ENCODE measurements at places on chromosomes 7 and 10.

DNA sequence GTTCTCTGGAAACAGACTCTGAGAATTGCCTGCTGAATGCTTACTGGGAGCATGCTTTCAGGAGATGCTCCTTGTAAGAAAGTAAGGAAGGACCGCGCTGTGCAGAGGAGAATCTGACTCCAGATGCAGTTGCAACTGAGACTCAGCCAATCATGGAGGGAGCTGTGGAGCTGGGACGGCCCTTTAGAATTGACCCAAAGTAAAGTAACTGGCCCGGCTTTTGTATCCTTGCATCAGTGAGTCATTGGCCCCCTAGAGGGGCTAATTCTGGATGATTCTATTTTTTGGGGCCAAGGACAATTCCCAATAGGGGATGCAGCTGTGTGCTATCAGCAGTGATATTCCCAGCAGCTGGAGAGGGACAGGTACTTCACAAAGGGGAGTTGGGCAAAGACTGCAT lies 170.4 kb downstream of the PTEN start:
- DNase-seq = no peak

- no peak for DNase-seq
These were observed 167.8 kb upstream of the AUTS2 start for GRCh38 chr7:69430384-69431021.

DNA sequence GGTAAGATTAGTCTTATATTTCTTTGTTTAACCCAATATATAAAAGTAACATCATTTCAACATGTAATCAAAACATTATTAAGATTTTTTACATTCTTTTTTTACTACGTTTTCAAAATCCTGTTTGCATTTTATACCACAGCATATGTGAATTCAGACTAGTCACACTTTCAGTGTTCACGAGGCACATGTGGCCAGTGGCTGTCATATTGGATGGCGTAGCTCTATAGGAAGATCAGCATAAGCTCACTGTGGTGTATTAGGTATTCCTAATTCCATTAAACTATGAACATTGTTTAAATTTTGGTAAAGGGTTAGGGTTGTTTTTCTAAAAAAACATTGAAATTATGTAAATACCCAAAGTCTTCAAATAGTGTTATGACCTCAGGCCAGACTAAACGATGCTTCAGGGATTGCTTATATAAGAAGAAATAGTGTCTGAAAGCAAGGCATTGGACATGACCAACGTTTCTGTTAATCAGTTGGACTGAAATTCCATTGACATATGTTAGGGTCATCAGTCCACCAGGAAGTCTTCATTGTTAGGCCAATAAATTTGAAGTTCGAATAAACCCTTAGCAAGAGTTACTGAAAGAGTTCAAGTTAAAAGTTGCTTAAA lies 97.0 kb downstream of the BICC1 start:
- DNase-seq = no peak

- DNase-seq = no peak
These were observed 665.2 kb downstream of the INHBA start for GRCh38 chr7:41037691-41038090.

- no peak for DNase-seq
These were observed 151.5 kb downstream of the DNAJB6 start for GRCh38 chr7:157488281-157488680.

- DNase-seq = no peak
These were observed 1.3 kb downstream of the OR2A5 start for GRCh38 chr7:144050093-144050492.

GRCh38 chr10:126639084-126639483 lies 31.4 kb downstream of the C10orf90 start:
- DNase-seq = no peak

DNA sequence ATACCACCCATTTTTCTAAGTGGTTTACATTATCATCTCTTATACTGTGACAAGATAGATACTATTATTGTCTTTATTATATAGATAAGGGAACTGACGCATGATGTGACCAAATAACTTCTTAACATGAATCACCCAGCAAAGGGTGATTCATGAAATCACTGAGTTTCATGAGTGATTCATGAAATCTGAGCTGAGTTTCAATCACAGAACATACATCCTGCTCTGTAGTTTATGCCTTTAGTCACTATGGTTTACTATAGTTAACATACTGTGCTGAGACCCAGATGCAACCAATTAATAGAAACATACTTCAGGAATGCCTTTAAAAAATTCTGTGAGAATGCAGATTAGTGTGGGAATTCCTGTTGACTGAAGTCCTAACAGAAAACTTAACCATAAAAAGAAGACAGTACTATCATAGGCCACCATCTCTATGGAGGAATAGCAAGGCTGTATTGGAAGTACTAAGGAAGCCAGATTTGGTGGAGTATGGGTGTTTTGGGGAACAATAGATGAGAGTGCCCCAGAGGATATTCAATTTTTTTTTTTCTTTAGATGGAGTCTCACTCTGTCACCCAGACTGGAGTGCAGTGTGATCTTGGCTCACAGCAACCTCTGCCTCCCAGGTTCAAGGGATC lies 43.1 kb upstream of the SEMA3A start:
- no peak for DNase-seq

GRCh38 chr7:18153183-18153748 lies 125.6 kb upstream of the PRPS1L1 start:
- no peak for DNase-seq

DNA sequence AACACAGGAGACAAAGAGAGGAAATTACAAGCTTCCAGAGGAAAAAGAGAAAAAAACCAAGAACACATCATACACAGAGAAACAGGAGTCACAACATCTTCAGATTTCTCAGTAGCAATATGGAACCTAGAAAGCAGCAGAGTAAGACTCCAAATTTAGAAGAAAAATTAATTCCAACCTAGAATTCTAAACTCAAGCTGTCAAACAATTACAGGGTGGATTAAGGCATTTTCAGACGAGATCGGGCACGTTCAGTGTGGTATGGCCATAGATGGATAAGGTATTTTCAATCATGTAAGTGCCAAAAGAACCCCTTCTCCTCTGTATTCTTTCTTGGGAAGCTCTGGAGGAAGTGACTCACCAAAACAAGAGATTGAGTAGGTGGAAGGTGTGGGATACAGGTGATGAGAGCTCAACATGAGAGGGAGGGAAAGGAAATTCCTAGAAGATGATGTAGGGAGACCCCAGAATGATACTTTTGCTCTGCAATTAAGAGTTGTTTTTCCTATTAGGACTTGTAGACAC lies 51.6 kb downstream of the FAM204A start:
- DNase-seq = no peak

- DNase-seq = no peak
These were observed 122.6 kb downstream of the KCND2 start for GRCh38 chr7:120395526-120396019.

DNA sequence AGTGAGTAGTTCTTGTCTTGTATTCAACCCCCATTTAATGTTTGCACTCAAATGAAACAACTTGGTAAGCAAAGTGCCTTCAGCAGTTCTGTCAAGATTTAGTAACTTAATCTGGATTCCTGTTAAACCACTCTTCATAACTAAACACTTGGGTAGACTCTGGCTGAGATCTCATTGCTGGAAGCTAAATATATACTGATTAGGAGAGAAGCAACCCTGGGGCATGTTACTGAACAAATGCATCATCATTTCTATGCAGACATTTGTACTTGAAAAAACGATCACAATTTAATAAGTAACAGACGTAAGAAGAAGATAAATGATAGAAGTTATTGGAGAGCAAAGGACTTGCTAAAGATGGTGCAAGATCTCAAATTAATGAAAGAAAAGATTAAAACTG lies 308.4 kb upstream of the POM121L12 start:
- no peak for DNase-seq

DNA sequence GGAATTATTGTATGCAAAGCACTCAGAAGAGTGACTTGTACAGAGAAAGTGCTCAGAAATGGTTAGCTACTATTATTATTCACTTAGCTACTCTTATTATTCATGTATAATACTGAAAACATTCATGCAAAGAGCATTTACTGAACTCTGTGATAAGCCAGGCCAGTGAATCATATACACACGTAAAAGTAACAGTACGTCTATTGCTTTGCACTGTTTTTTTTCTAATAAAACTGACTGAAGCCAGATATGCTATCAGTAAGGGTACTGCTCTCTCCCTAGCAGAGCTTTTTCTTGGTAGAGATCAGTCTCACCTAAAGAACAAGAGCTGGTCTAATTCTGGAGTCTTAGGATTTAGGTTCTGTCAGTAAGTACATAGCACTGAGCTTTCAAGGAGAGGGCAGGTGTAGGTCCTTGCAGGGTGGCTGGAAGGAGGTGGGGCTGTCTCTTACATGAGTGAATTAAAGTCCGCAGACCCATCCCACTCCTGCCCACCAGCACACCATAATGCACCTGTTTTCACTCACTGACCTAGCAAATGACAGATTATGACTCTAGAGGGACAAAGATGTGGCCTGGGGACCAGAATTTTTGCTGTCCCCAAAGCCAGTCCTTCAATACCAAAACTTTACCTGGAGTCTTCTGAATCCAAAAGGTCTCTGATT lies 145.9 kb downstream of the ARID5B start:
- DNase-seq = no peak

GRCh38 chr10:9311702-9312499 lies 1257.4 kb downstream of the GATA3 start:
- no peak for DNase-seq

- no peak for DNase-seq
These were observed 74.5 kb downstream of the DNAJC1 start for GRCh38 chr10:21929070-21929469.

DNA sequence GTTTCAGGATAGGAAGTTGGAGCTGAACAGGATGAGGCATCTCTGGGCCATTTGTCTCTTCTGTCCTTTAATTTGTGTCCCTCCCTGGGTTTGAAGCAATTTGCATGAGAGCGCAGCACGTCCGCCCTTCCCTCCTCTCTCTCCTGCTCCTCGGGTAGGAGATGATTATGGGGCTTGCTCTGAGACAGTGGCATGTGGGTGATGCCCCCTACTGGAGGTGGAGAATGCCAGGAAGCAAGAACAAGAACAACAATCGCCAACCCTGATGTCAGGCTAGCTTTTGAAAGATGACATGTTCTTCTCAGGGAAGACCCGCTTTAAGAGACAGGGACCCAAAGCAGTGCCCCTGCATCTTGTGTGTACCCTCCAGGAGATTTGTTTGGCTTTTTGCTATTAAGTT lies 63.9 kb upstream of the LOXL4 start:
- DNase-seq = no peak

DNA sequence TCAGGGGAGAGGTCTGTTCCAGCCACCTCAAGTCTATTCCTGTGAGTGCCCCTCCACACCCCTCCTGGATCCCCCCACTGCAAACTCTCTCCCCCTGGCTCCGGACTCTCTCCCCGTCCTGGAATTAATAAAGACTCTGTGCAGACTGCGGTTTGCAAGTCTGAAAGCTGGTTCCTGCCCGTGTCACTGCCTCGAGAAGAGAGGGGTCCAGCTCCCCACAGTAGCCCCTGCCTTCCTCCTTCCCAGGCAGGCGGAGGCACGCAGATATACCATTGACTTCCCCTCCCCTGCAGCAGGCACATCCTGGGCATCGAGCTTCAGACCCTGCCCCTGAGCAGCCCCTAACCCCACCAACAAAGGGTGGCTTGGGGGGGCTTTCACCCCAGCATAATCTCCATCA lies 2.2 kb upstream of the ELN start:
- DNase-seq = no peak

DNA sequence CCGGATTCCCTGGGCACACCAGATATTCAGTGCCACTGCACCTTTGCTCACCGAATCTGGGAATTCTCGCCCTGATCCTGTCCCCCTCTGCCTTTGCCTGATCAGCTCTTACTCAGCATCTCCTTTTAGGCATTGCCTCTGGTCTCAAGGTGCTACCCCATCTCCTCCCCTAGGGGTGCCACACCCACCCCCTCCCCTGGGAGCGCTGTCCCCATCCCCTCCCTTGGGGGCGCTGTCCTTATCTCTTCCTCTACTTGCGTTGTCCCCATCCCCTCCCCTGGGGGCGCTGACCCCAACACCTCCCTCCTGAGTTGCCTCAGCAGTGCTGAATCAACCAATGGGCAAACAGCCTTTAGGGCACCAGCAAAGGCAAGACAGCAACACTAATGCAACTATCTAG lies 686.9 kb upstream of the FOXK1 start:
- DNase-seq = no peak

- no peak for DNase-seq
These were observed 789 bp downstream of the PDGFA start for GRCh38 chr7:518630-519483.

DNA sequence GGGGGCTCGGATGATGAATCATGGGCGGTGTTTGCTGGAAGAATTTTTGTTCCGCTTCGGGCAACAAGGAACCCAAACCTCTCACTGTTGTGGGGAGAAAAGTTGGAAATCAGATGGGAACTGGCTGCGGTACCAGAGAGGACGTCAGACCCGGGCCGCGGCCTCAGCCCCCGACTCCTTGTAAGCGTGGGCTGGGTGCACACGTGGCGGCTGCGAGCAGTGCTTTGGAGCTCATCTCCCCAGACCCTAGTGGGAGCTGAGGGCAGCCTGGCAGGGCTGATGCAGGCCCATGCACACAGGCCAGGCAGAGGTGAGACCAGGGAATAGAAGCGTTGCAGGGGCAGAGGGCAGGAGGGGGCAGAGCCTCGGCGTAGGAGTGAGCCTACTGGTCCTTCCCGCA lies 136.5 kb downstream of the FAM53B start:
- DNase-seq = no peak

DNA sequence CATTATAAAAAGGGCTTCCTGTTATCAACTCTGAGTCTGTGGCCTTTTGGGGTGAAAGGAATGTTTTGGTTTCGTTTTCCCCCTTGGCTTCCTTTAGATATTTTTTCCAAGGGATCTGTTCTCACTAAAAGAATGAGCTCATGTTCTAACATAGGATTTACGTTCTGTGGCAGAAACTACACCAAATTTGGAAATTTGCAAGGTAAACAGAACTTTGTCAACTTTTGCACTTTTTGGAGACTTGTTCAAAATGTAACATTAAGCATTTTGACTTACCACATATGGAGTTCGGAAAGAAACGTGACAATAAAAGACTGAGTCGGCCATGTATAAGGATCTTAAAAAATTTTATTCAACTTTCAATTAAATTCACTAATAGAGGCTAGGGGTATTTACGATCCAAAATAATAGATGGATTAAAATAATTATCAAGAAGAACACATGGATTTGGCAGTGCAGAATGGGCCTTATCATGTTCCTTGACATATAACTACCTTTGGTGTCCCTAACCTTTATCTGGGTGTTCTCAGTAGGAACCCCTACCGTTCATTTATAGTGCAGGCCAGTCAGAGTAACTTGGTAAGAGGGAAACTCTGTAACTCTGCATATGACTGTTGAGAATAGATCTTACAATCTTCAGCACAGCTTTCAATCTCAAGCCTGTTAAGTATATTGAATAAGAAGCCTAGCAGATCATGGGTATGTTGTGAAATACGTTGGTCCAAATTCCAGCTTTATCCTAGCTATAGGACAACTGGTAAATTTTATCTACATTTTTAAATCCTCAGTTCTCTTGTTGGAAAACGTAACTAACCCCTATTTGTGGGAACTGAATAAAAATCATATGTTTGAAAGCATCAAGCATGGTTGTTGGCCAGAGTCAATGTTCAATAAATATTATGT lies 11.8 kb downstream of the CPED1 start:
- no peak for DNase-seq
